DMS79 (cell line): ENCODE measurements at places on chromosomes 4 and X.

- DNase-seq = no peak
Measured at GRCh38 chr4:8152090-8152864, 6.3 kb downstream of the ABLIM2 start.

DNA sequence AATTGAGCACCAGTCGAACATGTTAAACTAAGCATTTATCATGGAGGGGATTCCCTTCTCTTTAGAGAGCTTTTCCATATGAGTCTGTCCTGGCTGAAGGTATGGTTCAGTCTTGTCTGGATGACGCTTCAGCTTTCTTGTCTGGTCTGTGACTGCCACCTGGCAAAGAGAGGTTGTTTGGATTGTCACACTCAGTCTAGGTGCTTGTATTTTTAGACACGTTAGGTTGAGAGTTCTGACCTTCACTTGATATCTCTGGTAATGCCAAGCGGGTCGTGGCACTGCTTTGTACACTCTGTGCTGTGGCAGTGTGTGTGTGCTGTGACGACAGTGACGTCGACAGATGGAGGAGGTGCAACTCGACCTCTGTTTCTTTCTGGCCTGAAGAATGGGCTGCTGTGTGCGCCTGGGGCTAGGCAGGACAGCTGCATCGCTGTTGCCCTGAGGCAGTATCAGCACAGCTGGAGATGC, 12.6 kb downstream of the NOCT start:
- DNase-seq = no peak

DNA sequence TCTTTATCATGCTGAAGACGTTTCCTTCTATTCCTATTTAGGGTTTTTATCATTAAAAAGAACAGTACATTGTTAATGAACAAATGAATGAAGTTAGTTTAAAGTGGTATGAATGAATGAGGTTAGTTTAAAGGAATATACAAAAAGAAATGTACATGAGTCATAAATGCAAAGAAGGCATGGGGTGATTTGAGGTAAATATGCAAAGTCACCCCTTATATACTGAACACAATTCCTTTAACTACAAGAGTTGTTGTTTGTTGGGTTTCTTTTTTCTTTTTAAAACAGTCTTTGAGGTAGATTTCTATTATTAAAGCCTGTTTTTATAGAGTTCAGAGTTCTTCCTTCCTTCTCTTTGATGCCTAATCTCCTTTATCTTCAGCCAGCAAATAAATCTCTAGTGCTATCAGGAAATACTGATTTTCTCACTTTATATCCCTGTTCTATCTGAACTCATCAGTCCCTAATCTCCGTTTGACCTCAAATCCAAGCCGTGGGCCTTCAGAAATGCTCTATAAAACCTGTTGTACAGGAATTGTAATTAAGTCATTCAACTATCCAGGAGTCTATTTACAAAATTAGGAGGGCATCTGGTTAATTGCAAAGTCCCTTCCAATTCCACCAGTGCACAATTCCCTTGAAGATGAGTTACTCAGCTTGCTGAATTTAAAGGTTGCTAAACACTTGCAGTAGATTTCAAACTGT, 31.6 kb upstream of the ABCG2 start:
- no peak for DNase-seq

DNA sequence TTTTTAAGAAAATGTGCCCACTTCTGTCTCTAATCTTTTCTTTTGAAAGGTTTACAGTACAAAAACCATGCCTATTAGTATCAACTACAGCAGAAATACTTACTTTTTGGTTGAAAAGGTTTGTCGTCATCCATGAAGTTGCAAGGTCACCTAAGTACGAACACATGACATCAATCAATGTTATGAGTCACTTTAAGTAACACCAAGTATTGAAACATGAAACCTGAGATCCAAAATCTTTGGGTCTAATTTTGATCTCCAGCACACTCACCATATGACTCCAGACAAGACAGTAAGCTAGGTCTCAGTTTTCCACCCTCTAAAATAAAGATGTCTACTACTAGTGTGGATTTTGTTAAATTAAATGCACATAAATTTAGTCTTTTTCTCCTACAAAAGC, 8.4 kb downstream of the ZNF280C start:
- no peak for DNase-seq

- DNase-seq = no peak
Measured at GRCh38 chr4:33802578-33802977, 2441.7 kb downstream of the ARAP2 start.

- DNase-seq = no peak
Measured at GRCh38 chr4:137775701-137776100, 243.4 kb upstream of the PCDH18 start.

DNA sequence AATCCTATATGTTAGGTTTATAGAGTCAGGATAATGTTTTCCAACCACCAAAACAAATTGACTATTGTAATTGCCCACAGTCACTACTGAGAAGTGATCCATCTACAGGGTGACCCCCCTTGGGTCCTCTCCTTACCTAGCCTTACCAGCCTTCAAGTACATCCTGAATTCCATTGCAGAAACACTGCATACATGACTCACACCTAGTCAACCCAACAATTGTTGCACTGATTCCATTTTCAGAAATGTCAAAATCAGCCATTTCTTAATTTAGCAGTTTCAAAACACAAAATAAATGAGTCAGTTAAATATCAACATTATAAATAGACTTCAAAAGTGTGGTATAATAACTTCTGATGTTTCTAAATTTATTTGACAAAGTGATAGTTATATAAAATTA, 106.3 kb upstream of the TNIP3 start:
- no peak for DNase-seq

DNA sequence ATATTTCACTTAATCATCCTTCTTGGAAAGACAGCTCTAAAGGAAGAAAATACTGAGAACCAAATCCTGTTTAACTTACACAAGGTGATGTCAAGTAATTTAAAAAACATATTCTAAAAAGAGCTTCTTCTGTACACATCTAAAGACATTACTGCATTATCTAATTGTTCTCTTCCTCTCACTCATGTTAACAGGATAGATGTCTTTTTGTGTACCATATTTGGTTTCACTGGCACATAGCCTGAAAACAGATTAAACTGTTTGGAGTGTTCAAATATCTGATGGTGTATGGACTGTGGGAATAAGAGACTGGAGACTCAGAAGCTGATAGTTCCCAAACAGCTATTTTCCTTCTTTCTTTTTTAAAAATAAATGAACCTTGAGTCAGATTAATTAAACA, 213.3 kb upstream of the MAB21L2 start:
- no peak for DNase-seq

- DNase-seq = no peak
Measured at GRCh38 chrX:134538316-134538715, 78.4 kb downstream of the HPRT1 start.

GRCh38 chrX:65985922-65986588, 53.8 kb downstream of the VSIG4 start:
- no peak for DNase-seq

DNA sequence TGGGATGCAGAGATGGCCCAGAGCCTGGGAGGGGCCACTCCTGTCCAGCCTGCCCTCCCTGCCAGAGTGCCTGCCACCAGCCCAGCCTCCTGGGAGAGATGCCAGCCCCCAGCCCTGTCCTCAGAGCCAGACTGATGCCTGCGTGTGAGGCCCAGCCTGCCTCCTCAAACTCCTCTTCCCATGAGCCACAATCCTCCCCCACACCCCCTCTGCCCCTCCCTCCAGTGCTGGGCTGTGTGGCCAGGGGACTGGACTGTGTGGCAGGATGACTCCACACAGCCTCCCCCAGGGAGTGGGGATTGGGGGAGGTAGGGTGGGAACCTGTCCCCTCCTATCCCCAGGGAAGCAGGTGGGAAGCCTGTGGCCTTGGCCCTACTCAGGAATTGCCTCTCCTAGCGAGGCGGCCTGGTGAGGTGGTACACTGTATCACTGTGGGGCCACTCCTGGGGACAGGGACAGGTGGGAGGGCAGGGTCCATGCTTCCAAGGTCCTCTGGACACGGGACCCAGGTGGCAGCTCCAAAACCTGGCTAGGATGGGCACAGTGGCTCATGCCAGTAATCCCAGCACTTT, 4.3 kb upstream of the SH3BP2 start:
- DNase-seq = no peak

- no peak for DNase-seq
Measured at GRCh38 chr4:39699687-39700409, 1.9 kb downstream of the UBE2K start.

GRCh38 chr4:155822572-155822971, 43.5 kb downstream of the ASIC5 start:
- no peak for DNase-seq

DNA sequence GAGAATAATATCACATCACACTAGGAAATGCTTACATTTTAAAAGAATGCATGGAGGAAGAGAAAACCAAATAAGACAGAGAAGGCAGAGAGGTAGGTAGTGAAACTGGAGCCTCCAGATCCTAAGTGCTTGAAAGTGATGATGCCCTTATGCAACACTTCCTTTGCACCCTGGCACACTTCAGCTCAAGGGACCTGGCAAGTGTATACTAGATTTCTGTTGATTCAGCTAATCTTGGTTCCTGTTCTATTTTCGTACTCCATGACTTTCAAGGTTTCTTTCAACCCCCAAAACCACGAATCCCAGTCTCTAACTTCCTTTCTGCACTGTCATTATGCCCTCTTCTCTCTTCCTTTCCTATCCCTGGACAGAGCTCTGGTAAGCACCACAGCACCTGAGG, 36.9 kb upstream of the SH3KBP1 start:
- no peak for DNase-seq

- no peak for DNase-seq
Measured at GRCh38 chr4:88752754-88753153, 55.1 kb upstream of the NAP1L5 start.

DNA sequence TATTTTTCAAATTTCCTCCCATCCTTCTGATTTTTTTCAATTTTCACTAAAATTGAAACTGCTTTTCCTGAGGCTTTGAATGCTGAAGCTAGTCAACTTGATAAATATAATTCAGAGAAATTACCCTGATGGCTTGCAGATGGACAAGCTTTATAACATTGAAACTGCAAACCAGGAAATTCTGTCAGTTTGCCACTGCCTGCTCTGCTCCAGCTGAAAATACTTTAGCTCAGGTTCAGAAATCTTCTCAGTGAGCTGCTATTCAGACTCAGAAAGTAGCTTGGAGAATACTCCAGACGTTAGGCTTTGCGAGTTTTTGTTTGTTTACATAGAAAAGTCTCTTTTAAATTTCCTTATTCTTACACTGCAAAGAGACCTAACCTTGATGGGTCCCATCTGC, 1574.7 kb downstream of the STIM2 start:
- DNase-seq = no peak

DNA sequence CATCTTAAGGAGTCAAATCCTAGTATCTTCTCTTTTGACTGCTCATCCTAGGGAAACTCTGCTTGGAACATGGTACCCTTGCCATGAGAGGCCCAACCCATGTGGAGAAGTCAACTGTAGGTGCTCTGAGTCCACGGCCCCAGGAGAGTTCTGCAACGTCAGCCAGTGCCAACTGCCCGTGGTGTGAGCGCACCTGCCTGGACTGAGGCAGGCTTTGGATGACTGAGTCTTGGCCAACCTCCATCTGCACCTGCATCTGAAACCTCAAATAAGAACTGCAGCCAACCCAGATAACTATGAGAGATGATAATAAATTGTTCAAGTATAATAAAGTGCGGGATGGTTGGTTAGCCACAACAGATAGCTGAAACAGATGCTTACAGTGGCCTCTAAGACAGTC, 772.0 kb downstream of the TRIML1 start:
- no peak for DNase-seq

GRCh38 chrX:132953354-132953753, 5.1 kb downstream of the HS6ST2 start:
- no peak for DNase-seq

GRCh38 chr4:171812333-171812664, 905 bp upstream of the GALNTL6 start:
- no peak for DNase-seq

GRCh38 chr4:78426972-78427371, 124.6 kb upstream of the ANXA3 start:
- DNase-seq = no peak

- no peak for DNase-seq
Measured at GRCh38 chr4:111839141-111839540, 306.1 kb upstream of the FAM241A start.

DNA sequence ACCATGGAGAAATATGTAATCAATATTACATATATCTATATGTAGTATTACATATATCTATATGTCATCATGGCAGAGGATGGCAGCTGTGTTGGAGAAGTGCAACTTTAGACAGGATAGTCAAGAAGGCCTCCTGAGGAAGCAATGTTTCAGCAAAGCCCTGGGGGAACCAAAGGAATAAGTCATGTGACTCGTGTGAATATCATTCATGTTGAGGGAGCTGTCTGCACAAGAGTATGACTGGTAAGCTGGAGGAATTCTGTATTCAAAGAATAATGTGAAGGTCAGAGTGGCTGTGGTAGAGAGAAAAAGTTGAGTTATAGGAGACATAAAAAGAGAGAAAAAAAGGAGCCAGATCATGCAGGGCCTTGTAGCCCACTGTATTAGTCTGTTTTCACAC, 92.9 kb upstream of the EDNRA start:
- no peak for DNase-seq

DNA sequence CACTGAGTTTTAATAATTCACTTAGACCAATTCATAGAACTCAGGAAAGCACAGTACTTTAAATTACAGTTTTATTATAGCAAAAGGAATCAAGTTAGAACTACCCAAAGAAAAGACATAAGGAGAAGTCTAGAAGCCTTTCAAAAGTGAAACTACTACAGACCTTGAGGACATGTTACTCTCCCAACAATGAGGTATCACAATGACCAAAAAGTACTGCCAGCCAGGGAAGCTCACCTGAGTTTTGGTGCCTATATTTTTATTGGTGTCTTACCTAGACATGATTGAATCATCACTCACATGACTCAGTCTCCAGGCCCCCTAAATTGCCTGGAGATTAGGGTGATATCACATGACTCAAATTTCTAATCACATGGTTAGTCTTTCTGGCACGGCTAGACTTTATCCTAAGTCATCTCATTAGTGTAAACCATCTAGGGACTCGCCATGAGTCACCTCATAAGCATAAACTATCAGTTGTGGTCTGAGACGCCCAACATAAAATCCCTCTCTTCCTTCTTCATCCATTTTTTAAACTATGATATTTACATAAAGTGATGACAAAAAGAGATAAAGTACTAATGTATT, 372.3 kb downstream of the TMA16 start:
- no peak for DNase-seq

DNA sequence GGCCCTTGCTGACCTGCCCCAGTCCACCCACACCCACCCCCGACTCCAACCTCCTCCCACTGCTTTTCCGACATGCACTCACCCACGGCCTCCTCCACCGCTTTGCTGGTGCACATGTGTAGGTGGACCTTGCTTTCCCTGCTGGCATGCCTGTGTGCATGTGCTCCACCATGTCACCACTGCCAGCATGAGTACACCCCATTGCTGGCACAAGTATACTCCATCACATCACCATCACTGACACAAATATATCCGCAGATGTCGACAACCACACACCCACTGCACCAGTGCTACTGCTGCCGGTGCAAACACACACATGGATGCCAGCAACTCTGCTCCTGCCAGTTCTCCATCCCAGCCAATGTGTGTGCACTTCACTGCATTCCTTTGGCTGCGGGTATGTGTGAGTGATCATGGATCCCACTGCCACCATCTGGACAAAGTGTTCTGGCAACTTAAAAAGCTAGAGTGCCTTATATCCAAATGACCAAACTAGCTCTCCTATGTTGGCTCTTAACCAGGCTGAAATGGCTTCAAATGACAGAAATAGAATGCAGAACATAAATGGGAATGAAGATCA, 1072.3 kb downstream of the RAPGEF2 start:
- no peak for DNase-seq
